ENCODE measurements at places on chromosomes 7 and 10. TPM values are rescaled to one million over a fixed set of nuclear protein-coding genes. Genes with fewer than 3 reads are reported as not detected.

Gene GIMAP5
- total RNA-seq = 35.3 TPM

Gene UNC5B
- total RNA-seq = 0.09 TPM

Gene EDRF1
- 40.6 TPM for total RNA-seq

Gene ZCWPW1
- total RNA-seq = 5.6 TPM

Gene IDI2
- total RNA-seq = not detected

Gene SEMA3A
- 0.21 TPM for total RNA-seq

Gene ITGB8
- total RNA-seq = 0.39 TPM

Gene CCDC3
- 0.21 TPM for total RNA-seq

Gene KAZALD1
- not detected for total RNA-seq

Gene SLC13A1
- not detected for total RNA-seq

Gene FAM237B
- not detected for total RNA-seq

Gene MTURN
- total RNA-seq = 31.6 TPM

Gene MBLAC1
- 4.3 TPM for total RNA-seq

Gene MASTL
- 11.5 TPM for total RNA-seq
